ENCODE measurements at places on chromosomes 12 and 14.

DNA sequence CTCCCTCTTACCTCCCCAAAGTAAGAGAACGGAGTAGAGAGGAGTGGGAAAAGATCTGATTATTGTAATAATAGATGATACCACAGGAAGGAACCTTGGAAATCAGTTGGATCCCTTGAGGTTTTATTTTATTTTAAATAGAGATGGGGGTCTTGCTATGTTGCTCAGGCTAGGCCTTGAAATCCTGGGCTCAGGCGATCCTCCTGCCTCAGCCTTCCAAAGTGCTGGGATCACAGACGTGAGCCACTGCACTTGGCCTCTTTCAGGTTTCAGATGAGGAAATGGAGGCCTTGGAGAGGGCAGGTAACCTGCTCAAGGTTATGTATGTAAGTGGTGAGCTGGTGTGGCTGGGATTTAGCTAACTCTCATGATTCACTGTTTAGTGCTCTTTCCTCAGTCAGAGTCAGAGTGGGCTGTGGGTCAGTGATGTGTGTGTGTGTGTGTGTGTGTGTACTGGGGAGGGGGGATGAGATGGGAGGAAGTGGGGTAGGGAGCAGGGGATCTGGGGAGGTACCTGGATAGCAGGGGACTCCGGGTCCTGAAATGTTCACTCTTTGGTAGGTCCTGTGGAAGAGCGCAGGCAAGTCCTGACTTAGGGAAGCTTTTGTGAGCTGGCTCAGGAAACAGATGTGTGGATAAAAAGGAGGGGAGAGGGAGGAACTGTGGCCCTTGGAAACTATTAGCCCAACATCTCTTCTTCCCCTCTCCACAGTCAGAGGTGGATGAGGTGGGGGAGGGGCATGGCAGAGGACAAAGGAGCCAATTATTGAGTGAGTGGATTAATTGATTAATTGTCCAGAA lies 4.7 kb upstream of the CISTR start:
- no peak for DNase-seq

- DNase-seq = no peak
Measured at GRCh38 chr12:104750061-104750460, 208.0 kb downstream of the SLC41A2 start.

DNA sequence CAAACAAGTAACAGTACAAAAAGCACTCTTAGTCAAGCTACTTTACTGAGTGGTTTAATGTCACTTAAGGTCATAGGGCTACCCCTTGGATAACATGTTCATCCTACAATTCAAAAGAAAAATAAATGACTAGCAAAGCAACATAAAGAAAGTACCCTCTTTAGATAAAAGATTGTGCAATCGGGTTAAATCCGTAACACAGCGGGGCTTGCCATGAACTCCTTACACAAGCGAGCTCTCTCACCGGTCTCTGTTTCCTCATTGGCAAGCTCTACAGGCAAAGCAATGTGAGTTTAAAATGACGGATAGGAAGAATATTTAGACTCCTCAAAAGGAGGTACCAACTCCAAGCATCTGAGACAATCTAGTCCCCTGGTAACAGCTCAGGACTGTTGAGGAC lies 140.6 kb downstream of the EGLN3 start:
- no peak for DNase-seq

GRCh38 chr12:6631549-6631961 lies 4.2 kb downstream of the LPAR5 start:
- DNase-seq = no peak

- no peak for DNase-seq
Measured at GRCh38 chr12:65443038-65443437, 164.6 kb downstream of the MSRB3 start.

DNA sequence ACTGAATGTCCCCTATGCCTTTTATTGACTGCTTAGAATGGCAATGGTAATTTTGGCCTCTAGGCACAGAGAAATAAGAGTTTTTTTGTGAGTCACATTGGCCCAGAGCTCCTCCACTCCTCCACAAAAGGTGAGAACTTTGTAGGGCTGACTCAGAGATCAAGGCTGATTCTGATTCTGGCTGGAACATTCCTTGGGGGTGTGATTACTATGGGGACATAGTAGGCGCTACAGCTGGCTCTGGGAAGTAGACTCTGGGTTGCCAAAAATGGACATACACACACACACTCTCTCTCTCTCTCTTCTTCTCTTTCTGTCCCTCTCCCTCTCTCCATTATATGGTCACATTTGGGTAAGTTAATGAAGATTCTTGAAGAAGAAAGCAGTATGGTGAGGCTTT lies 174.6 kb upstream of the DDHD1 start:
- DNase-seq = no peak

DNA sequence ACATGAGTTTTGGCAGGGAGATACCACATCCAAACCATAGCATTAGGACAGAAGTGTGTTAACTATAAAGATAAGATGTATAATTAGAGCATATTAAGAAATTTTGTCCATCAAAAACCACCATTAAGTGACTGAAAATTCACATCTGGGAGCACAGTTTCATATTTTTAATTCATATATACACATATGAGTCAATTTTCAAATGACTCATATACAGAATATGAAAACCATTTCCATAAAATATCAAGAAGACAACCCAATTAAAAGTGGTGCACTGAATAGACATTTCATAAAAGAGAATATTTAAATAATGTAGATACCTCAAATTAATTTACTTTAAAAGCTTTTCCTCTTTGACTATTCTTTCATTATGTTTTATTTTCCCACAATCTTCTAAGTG lies 25.3 kb downstream of the MUCL1 start:
- DNase-seq = no peak

- DNase-seq = peak; percentile 75
Measured at GRCh38 chr14:21106498-21107282, 5.8 kb downstream of the TMEM253 start.

GRCh38 chr12:67989184-67989920 lies at the start of gene IFNG-AS1:
Gene IFNG-AS1, plus strand, starts transcription at chr12:67989447.
- DNase-seq = no peak

DNA sequence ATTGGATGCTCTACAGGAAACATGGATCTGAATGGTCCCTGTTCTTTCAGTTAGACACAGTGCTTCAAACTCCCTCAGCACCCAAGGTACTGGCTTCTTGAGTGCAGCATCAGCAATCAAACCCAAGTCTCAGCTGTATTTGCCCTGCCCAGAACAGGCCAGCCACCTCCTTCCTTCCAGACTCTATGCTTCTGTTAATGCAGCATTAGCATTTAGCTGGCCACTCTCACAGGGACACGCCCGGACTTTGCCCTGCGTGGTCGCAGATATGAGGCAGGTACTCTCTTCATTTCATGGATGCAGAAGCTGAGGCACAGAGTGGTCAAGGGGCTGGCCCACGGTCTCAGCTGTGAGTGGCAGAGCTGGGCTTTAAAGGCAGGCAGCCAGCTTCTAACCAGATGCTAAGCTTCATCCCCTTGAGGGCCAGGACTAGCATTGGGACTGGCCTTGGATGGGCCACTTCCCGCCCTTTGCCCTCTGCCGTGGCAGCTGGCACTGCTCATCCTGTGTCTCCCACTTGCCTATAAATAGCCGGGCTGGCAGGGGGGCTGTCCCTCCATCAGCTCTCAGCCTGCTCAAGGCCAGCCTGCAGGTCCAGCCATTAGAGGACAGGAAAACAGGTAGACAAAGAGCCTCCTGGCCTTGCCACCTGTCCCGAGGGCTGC lies 1.5 kb upstream of the SLC25A47 start:
- no peak for DNase-seq

DNA sequence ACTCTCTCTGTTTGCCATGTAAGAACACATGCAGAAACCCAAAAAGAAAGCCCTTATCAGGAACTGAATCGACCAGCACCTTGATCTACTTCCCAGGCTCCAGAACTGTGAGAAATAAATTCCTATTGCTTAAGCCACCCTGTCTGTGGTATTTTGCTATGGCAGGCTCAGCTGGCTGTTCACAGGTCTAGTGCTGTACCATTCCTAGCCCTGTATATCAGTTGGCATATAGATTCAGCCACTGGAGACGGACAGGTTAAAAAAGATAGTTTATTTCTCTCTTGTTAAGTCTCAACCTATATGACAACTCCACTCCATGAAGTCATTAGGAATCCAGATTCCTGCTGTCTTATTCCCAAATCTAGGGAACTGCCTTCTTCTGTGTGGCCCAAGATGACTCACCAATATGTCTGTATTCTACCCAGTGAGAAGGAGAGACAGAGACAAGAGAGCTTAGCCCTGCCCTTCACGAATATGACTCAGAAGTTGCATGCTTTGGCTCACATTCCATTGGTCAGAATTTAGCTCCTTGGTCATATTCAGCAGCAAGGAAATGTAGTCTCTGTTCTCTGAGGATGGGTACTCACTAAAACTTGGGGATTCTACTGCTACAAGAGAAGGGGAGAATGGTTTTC lies 57.0 kb downstream of the PLEKHG7 start:
- DNase-seq = no peak

DNA sequence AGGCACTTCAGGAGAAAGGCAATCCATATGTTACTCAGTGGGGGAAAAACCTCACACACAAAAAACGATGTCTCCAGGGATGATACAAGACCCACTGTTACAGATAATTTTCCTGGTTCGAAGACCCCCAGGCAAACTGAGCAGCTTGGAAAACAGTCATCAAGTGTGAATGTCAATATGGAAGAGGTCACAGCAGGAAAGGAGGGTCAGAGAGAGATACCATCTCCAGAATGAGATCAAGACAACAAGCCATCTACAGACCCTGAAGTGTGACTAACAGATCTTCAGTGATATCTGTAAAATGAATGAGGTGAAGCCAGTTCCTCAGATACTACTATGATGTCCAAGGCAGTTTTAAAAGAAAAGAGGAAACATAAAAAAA lies 28.6 kb downstream of the GNS start:
- no peak for DNase-seq

GRCh38 chr12:38269897-38270296 lies 46.7 kb upstream of the ALG10B start:
- DNase-seq = no peak

DNA sequence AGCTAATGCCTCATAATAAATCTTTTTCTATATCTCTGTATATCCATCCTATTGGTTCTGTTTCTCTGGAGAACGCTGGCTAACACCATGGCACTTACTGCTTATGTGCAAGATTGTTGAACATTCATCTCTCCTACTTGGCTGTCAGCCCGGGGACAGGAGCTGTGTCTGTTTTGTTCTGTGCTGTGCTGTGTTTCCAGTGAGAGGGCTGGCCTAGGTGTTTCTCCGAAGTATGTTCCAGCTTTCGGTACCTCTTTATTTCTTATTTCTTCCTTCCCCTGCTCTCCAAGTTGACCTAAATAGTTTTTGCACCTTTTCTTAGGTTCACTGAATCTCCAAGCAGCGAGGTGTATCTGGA lies 18.8 kb upstream of the NR4A1 start:
- DNase-seq = no peak

DNA sequence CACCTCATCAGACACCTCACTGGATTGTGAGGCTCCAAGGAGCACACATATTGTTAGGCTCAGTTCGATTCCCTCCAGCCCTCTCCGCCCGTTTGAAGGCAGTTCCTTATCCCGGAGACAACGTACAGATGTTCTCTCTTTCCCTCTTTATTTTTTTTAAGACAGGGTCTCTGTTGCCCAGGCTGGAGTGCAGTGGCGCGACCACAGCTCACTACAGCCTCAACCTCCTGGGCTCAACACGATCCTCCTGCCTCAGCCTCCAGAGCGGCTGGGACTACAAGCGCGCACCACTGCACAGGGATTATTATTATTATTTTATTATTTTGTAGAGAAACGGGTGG lies 718 bp upstream of the TROAP start:
- no peak for DNase-seq

All from stimulated activated CD4-positive, alpha-beta T cell treated with anti-CD3 and anti-CD28 coated beads, Interleukin-12 subunit alpha, Interleukin-12 subunit beta, amount 100 ng/mL, for 24 hours (primary cell).